ENCODE measurements at places on chromosomes 11 and 22.
A peak's percentile ranks its signal among the peaks of the same experiment; 100 is the strongest.

DNA sequence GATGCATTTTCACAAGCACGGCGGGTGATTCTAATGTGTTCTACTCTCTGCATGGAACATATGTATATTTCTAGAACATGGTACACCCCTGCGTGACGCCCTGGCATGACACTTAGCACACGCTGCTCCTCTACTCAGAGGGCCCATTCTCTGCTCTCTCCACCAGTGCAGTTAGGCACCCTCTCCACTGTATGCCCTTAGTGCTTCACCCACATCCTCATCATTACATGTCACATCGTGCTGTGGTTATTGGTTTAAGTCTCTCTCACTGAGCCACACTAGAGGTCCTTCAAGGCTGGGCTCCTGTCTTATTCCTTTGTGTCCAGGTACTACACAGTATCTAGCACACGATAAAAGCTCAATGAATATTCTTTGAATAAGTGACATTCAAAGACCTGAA, 16.7 kb downstream of the TMPRSS13 start:
- DNase-seq: no peak

GRCh38 chr11:96337541-96338431, 5.2 kb downstream of the MAML2 start:
- DNase-seq: no peak

- DNase-seq: no peak
These were observed 32.4 kb upstream of the PDE2A start for GRCh38 chr11:72706579-72706978.

DNA sequence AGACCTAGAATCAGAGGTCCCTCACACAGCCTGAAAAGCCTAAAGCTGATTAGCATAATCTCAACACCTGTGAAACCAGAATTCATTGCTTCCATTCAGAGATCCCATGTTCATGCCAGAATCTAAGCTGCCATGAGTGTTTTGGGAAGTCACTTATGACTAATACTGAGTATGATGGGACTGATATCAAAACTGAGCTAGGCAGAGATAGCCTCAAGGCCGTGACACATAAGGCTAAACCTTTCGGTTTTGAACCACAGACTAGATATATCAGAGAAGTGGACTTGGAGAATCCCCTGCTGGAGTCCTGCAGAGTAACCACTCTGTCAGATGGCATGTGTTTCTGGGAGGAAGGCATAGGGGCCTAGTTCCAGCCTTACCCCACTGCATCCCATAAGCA, 23.1 kb upstream of the GLYATL2 start:
- DNase-seq: peak; percentile 8

DNA sequence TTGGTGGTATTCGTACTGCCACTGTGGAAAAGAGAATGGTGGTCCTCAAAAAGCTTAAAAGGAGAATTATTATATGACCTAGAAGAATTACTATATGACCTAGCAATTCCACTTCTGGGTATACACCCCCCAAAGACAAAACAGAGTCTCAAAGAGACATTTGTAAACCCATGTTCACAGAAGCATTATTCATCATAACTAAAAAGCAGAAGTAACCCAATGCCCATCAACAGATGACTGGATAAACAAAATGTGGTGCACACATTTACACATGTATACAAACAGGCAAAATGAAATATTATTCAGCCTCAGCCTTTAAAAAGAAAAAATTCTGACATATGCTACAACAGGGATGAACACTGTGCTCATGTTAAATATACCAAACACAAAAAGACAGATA, 89.4 kb downstream of the ARHGAP32 start:
- no peak for DNase-seq

GRCh38 chr11:78710417-78710816, 135.8 kb upstream of the NARS2 start:
- DNase-seq: no peak

DNA sequence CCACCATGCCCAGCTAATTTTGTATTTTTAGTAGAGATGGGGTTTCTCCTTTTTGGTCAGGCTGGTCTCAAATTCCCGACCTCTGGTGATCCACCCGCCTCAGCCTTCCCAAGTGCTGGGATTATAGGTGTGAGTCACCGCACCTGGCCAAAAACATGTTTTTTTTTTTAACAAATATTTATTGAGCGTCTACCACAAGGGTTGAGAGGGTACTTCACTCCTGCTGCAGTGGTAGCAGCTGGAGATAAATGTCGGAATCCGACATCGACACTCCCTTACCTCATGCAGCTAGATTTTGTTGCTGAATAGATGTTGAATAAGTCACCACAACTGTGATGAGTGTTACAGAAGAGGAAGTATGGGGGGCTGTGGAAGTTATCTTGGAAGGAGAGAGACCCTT, 971 bp downstream of the DNAJB13 start:
- no peak for DNase-seq

GRCh38 chr22:38305471-38306448, 11.5 kb downstream of the CSNK1E start:
- DNase-seq: no peak

- no peak for DNase-seq
These were observed 1.5 kb downstream of the UFD1 start for GRCh38 chr22:19477321-19478044.

DNA sequence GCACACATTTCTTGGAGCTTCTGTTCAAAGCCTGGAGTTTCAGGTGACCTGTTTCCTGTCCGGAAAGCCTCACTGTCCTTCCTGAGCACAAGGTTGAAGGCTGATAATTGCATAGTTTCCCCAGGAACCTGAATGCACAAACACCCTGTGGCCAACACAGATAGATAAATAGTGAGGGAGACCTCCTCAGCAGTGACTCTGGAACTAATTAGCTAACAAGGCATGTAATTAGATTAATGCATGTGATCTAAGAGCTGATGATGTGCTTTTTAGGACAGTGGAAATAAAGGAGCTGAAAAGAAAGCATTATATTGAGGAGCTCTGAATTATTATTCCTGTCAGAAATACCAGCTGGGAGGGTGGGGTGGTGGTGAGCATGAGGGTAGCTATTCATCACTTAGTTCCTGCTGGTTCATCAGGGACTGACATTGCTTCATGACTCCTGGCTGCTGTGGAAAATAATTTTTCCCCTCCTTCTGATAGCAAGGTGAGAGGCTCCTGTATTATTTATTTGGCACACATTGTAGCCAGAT, 101.1 kb downstream of the NELL1 start:
- DNase-seq: no peak

GRCh38 chr11:121374286-121374985, 77.7 kb upstream of the SORL1 start:
- no peak for DNase-seq

GRCh38 chr22:44143105-44143474, 37.6 kb upstream of the PARVG start:
- DNase-seq: no peak

GRCh38 chr11:44944181-44944852, 6.4 kb downstream of the TP53I11 start:
- no peak for DNase-seq

- DNase-seq: no peak
These were observed 113.6 kb upstream of the ANO5 start for GRCh38 chr11:22079133-22079872.

DNA sequence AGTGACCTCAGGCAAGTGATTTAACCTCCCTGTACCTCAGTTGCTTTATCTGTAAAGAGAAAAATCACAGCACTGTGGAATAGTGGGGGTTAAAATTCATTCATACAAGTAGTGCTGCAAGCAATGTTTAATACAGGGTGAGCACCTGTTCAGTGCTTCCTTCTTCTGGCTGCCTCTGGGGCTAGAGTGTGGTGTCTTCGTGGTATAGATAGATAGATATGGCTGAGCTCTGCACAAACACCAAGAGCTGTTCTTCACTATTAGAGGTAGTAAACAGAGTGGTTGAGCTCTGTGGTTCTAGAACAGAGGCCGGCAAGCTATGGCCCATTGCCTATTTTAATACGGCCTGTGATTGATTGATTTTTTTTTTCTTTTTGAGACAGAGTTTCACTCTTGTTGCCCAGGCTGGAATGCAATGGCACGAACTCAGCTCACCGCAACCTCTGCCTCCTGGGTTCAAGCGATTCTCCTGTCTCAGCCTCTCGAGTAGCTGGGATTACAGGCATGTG, 32.9 kb downstream of the LIMK2 start:
- DNase-seq: no peak

GRCh38 chr11:118438314-118438931, 2.1 kb downstream of the KMT2A start:
- DNase-seq: peak; percentile 80

Data from HT1080 (cell line).